ENCODE measurements at places on chromosomes 11 and 22.

- no peak overlapping the region for H3K4me3 ChIP-seq
- H3K36me3 ChIP-seq = no peaks in the 10 kb centered on the region
- no peaks in the 10 kb centered on the region for H3K4me1 ChIP-seq
- no peak for DNase-seq
Observed at GRCh38 chr11:57144531-57145320, 37.0 kb upstream of the LRRC55 start.

GRCh38 chr22:40875111-40875510, 13.2 kb upstream of the DNAJB7 start:
- H3K27me3 ChIP-seq = no peaks in the 10 kb centered on the region
- no peak for DNase-seq
- H3K4me1 ChIP-seq = no peaks in the 10 kb centered on the region
- no peaks in the 10 kb centered on the region for H3K36me3 ChIP-seq

DNA sequence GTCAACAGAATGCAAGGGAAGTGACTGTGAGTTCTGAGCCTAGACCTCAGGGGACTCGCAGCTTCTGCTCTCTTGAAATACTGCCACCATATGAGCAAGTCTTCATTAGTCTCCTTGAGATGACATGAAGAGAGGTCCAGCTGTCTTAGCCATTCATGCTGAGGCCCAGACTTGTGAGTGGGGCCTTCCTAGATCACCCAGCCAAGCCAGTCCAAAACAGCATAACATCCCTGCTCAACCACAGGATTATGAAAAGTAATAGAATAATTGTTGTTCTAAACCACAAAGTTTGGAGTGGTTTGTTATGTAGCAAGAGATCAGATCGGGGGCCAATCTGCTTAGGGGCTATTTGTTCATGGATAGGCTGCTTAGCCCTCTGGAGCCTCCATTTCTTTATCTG, 54.9 kb upstream of the HTATIP2 start:
- no peak for DNase-seq
- no peaks in the 10 kb centered on the region for H3K36me3 ChIP-seq
- no peaks in the 10 kb centered on the region for H3K4me1 ChIP-seq
- H3K27ac ChIP-seq = no peak overlapping the region

- peak overlapping the region; percentile 73 for H3K4me3 ChIP-seq
- H3K27me3 ChIP-seq = no peaks in the 10 kb centered on the region
- H3K4me1 ChIP-seq = peaks cover 27% of the 10 kb centered on the region
- no peaks in the 10 kb centered on the region for H3K36me3 ChIP-seq
Observed at GRCh38 chr22:46673662-46674236, 53.6 kb downstream of the GRAMD4 start.

DNA sequence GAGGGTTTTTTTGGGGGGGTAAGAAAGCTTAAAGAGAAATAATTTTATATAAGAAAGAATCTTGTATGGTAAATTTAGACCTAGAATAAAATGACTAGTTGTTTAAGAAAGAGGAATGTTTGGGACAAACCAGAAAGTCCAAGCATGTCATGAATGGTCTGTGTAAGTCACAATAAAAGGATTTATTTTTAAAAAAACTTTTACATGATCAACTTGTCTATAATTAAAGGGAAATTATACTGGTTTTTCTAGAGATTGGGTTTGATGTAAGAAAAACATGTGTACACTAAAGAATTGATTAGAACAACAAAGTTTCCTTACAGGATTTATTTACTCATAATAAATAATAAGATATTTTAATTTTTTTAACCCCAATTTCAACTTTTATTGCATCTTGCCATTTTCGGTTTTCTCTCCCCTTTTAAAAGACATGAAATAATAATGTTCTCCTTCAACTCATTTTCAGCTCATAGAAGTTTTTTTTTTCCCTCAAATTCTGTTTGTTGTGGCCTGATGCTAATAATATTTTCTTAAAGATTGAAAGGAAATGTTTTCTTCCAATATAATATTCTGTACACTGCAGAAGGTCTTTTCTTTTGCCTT, 35.4 kb upstream of the INCENP start:
- H3K4me3 ChIP-seq = no peak overlapping the region
- H3K27me3 ChIP-seq = no peaks in the 10 kb centered on the region
- H3K36me3 ChIP-seq = no peaks in the 10 kb centered on the region
- no peaks in the 10 kb centered on the region for H3K4me1 ChIP-seq
- no peak overlapping the region for H3K27ac ChIP-seq
- DNase-seq = no peak

DNA sequence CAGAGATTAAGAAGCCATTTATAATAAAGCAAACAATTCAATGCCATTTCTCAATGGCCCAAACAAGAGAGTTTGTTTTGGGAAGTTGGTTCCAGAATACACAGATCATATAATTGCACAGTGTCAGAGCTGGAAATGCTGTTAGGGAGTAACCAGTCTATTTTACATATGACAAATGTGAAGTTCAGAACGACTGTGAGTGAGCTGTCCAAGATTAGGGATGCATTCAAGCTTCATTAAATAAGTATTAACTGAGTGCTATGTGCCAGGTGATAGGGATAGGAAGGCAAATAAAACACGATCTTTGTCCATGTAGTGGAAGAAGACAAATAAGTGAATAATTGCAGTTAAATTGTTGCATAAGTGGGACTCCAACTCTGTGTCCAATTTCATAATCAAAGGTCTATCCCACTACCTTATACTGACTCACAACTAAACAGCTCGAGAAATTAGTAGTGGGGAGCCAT, 33.1 kb upstream of the PICALM start:
- no peak overlapping the region for H3K4me3 ChIP-seq
- no peak for DNase-seq
- H3K27me3 ChIP-seq = no peaks in the 10 kb centered on the region
- no peak overlapping the region for H3K27ac ChIP-seq
- H3K4me1 ChIP-seq = no peaks in the 10 kb centered on the region

- no peaks in the 10 kb centered on the region for H3K4me1 ChIP-seq
- H3K36me3 ChIP-seq = peaks cover 50% of the 10 kb centered on the region
- no peak for DNase-seq
- no peak overlapping the region for H3K27ac ChIP-seq
- H3K27me3 ChIP-seq = no peaks in the 10 kb centered on the region
Observed at GRCh38 chr11:70325824-70326223, 55.3 kb downstream of the PPFIA1 start.

- H3K36me3 ChIP-seq = no peaks in the 10 kb centered on the region
- no peak for DNase-seq
- H3K4me3 ChIP-seq = no peak overlapping the region
- no peaks in the 10 kb centered on the region for H3K27me3 ChIP-seq
- no peak overlapping the region for H3K27ac ChIP-seq
- no peaks in the 10 kb centered on the region for H3K4me1 ChIP-seq
Observed at GRCh38 chr22:29190918-29191317, 14.8 kb upstream of the EMID1 start.

- no peak overlapping the region for H3K27ac ChIP-seq
- H3K27me3 ChIP-seq = no peaks in the 10 kb centered on the region
- H3K4me1 ChIP-seq = no peaks in the 10 kb centered on the region
- H3K4me3 ChIP-seq = no peak overlapping the region
- no peaks in the 10 kb centered on the region for H3K36me3 ChIP-seq
Observed at GRCh38 chr11:2673871-2674471, 25.8 kb downstream of the KCNQ1OT1 start.

DNA sequence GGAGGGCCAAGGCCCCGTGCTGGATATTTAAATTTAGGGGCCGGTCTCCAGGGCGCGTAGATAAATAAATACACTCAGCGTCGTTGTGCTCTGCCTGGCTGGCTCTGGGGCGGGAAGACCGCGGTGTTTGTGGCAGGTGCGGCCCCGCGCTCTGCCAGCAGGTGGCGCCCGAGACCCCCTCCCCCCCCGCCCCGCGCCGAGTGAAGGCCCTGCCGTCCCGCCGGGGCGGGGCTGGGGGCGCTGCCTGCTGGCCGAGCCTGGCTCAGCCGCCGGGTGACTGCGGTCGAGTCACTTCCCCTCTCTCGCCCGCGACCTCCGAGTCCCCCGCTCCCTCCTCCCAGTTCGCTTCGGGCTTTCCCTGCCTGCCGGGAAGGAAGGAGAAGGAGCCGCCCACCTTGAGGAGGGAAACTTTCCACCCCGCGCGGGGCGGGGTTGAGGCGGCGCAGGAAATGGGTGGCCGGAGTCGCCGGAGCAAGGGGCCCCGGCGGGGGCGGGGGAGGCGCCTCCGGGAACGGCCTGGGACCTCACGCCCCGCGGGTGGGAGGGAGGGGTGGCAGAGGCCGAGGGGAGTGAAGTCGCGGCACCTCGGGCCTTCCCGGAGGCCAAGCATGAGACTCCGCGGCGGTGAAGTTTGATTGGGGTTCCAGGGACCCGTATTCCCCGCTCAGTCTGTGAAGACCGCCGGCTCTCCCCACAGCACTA, 1.6 kb upstream of the EHBP1L1 start:
- DNase-seq = peak; percentile 81
- H3K36me3 ChIP-seq = peaks cover 2% of the 10 kb centered on the region
- peak overlapping the region; percentile 99 for H3K27ac ChIP-seq
- peak overlapping the region; percentile 75 for H3K4me3 ChIP-seq
- H3K27me3 ChIP-seq = no peaks in the 10 kb centered on the region

GRCh38 chr11:66211100-66211499, 57.3 kb upstream of the RAB1B start:
- H3K27ac ChIP-seq = no peak overlapping the region
- H3K27me3 ChIP-seq = no peaks in the 10 kb centered on the region
- DNase-seq = no peak
- peaks cover 29% of the 10 kb centered on the region for H3K36me3 ChIP-seq
- no peaks in the 10 kb centered on the region for H3K4me1 ChIP-seq

DNA sequence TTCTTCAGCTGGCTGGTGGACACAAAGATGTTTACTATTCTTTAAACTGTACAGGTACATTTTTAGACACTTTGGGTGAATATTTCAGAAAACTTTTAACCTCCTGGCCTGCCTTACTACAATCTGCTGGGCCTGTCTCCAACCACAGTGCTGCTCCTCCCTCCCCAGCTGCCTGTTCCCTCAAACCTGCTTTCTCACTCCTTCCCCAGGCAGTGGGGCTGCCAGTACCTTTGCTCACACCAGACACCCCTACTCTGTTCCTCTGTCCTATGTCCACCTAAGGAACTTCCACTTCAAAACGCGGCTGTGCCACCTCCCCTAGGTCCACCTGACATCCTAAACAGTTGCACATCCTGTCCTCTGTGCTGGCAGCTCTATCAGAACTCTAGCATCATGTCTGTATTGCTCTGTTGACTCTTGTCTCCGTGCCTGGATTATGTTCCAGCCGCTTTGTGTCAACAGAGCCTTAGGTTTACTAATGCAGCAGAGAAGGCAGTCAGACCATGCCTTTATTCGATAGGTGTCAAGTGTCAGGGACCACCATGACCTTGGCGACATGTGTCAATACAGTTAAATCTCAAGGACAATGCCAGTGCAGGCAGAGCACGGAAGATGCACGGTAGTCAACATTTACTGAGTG, 13.4 kb downstream of the ZP1 start:
- no peak overlapping the region for H3K4me3 ChIP-seq
- no peaks in the 10 kb centered on the region for H3K4me1 ChIP-seq
- DNase-seq = no peak
- H3K27ac ChIP-seq = no peak overlapping the region
- peaks cover 25% of the 10 kb centered on the region for H3K36me3 ChIP-seq

DNA sequence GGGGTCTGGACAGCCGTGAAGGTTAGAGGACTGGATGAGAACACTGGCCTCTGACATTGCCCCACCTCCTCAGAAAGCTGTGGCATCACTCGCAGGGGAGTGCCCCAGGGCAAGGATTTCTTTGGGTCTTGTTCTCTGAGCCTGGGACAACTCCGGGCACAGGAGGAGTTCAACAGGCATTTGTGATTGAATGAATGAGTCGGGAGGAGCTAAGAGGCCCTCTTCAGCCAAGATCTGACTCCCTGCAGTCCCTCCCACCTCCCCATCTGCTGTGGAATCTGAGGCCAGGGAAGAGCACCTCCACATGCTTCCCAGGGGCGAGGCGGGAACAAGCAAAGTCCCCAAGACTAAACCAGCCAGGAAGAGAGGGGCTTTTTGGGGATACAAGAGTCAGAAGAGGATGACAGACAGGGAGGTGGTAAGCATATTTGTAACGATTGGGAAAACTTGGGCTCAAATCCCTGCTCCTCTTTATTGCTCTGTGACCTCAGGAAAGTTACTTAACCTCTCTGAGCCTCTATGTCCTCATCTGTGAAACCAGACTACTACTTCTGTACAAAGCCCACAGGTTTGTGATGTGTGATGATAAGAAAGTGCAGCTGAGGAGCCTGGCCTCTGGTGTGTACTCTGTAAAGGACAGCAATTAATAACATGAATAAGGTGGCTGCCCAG, 6.4 kb downstream of the TP53I11 start:
- H3K27me3 ChIP-seq = no peaks in the 10 kb centered on the region
- H3K4me3 ChIP-seq = no peak overlapping the region
- H3K36me3 ChIP-seq = no peaks in the 10 kb centered on the region
- H3K4me1 ChIP-seq = peaks cover 11% of the 10 kb centered on the region
- no peak overlapping the region for H3K27ac ChIP-seq
- DNase-seq = no peak

GRCh38 chr22:43944670-43945430, 10.4 kb upstream of the SAMM50 start:
- no peak for DNase-seq
- no peaks in the 10 kb centered on the region for H3K4me1 ChIP-seq
- H3K36me3 ChIP-seq = no peaks in the 10 kb centered on the region
- no peak overlapping the region for H3K4me3 ChIP-seq

DNA sequence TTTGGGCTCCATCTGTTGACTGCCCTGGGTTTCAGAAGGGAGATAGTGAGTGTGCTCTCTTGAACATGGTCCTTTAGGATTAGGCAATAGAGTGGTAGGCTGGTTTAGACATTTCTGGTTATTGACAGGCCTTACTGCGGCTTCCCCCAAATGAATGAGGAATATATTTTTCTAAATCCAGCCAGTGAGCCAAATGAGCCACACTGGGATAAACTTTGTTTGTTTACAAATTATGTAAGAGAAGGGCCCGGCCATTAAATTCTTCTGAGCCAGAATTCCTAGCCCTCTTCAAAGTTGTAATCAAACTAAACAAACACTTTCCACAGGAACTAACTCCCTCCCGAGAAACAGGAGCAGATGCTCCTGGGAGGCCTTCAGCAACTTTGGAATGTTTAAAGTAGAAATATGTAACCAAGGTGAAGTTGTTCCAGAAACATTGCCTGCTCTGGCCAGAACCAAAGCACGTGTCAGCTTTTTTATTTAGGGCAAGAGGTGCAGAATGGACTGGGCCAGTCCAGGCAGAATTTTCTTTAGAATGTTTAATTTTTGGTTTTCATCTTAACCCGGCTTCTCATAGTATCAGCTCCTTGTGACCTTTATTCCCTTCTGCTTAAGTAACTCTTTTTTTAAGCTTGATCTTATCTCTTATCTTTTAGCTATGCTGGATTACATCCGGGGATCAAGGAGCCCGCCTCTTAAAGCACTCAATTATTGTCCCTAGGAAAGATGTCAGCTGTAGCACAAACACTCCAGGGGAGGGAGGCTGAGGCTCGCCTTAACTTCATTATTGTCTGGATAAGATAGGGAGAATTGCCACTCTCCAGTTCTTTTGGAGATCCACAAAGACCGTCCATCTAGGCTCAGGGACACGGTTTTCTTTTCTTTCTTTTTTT, 28.7 kb downstream of the ZNRF3 start:
- H3K27ac ChIP-seq = no peak overlapping the region
- no peaks in the 10 kb centered on the region for H3K4me1 ChIP-seq
- no peak overlapping the region for H3K4me3 ChIP-seq

Measured in CD4-positive, alpha-beta memory T cell (primary cell).